ENCODE measurements at places on chromosomes 7 and 10. TPM values are rescaled to one million over a fixed set of nuclear protein-coding genes. Genes with fewer than 3 reads are reported as not detected.

The RSPH10B2 gene
- not detected for total RNA-seq

The LIPM gene
- not detected for total RNA-seq

The ASZ1 gene
- not detected for total RNA-seq

- no peak overlapping the region for H3K27ac ChIP-seq
- H3K4me3 ChIP-seq = no peak overlapping the region
- DNase-seq = peak; percentile 0
- no peaks in the 10 kb centered on the region for H3K4me1 ChIP-seq
- peaks cover 7% of the 10 kb centered on the region for H3K27me3 ChIP-seq
These were observed 10.3 kb downstream of the EPHB6 start for GRCh38 chr7:142864980-142865747.

DNA sequence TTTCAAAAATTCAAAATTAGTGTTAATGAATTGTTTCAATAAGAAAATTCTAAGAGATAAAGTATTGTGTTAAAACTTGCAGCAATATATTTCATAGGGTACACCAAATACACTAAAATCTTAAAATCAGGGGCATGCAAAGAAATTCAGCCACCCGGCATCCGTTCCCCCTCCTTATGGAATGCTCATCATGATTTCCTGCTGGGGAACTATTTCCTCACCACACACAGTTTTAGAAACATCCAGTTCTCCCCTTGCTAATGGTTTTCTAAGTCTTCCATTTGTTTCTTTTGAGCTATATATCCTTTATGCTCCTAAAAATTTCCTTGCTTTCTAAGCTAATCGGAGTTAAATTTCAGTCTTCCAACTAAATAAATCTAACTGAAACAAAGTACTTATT is 60.7 kb downstream of the CHCHD3 start:
- no peak overlapping the region for H3K27ac ChIP-seq
- H3K36me3 ChIP-seq = peaks cover 6% of the 10 kb centered on the region
- H3K4me1 ChIP-seq = no peaks in the 10 kb centered on the region
- no peak for DNase-seq
- H3K27me3 ChIP-seq = no peaks in the 10 kb centered on the region

- H3K27ac ChIP-seq = no peak overlapping the region
- peaks cover 2% of the 10 kb centered on the region for H3K27me3 ChIP-seq
- H3K4me3 ChIP-seq = no peak overlapping the region
- H3K4me1 ChIP-seq = peaks cover 48% of the 10 kb centered on the region
- DNase-seq = no peak
These were observed 13.2 kb upstream of the MAP3K8 start for GRCh38 chr10:30420766-30421165.

DNA sequence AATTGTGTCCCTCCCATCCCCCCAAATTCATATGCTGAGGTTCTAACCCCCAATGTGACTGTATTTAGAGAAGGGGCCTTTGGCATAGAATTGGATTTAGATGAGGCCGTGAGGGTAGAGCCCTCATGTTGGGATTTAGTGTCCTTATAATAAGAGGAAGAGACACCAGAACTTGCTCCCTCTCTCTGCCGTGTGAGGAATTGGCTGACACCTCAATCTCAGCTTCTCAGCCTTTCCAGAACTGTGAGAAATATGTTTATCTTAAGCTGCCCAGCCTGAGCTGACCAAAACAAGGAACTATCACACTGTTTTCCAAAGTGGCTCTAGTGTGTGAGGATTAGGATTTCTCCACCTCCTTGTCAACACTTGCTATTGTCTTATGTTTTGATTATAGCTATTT is 400.0 kb upstream of the FZD8 start:
- no peaks in the 10 kb centered on the region for H3K4me1 ChIP-seq
- no peak overlapping the region for H3K27ac ChIP-seq
- no peak for DNase-seq
- no peaks in the 10 kb centered on the region for H3K27me3 ChIP-seq

Measured in activated T-helper 2 cell treated with anti-CD3 and anti-CD28 coated beads, Interferon-gamma antibody, Interleukin-2, Interleukin-4, amounts not matched to agents 10 μg/mL and 5 μg/mL and 100 μg/mL, durations not matched to agents 14 hours and 24 hours and 36 hours (primary cell).